ENCODE measurements at places on chromosomes 12 and 14.

GRCh38 chr12:12909995-12910420 is 18.6 kb downstream of the GPRC5A start:
- DNase-seq: no peak

- DNase-seq: no peak
Observed at GRCh38 chr14:94113073-94113472, 2.5 kb downstream of the IFI27 start.

DNA sequence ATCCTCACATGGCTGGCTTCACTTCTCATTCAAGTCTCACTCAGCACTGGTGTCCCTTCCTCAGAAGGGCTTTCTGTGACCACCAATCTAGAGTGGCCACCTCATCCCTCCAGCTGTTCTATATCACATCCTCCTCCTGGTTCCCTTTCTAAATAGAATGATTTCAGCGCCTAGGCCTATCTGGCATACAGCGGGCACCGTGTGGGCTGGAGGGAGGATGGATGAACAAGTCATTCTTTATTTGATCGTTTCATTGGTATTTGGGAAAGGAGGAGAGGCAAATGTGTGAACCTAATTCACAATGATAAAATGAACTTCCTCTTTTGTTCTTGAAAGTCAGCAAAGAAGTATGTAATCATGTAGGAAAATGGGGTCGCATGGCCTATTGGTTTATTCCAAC is 394.2 kb downstream of the DPF3 start:
- DNase-seq: no peak

- no peak for DNase-seq
Observed at GRCh38 chr12:12823300-12823699, 10.2 kb downstream of the DDX47 start.

DNA sequence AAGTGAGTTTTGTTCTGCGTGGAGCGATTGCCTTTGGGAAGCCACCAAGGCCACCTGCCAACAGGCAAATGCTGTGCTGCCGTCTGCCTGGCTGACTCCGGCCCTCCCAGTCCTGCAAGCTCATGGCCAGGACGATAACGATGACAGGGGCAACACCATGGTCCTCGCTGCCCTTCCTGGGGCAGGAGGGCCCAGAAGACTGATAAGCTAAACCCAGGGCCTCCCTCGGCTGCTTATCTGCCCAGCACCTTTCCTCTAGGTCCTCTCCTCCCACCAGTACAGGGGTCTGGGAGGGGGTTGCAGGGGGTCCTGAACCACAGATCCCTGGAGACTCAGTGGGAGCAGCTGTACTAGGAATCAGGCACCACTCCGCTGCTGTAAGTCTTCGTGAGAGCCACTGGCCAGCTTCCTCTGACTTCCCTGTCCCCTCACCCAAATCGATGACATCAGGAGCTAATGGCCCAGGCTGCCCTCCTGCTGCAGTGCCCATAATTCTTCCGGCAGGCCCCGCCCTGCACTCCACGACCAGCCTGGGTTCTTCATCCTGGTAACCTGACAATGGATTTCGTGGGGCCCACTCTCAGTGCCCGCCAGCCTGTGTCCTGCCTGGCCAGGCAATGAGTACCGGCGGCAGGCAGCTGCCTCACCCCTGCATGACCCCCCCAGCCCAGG is 5.1 kb downstream of the ANKRD9 start:
- no peak for DNase-seq

- DNase-seq: no peak
Observed at GRCh38 chr12:8655421-8655820, 7.2 kb downstream of the MFAP5 start.

DNA sequence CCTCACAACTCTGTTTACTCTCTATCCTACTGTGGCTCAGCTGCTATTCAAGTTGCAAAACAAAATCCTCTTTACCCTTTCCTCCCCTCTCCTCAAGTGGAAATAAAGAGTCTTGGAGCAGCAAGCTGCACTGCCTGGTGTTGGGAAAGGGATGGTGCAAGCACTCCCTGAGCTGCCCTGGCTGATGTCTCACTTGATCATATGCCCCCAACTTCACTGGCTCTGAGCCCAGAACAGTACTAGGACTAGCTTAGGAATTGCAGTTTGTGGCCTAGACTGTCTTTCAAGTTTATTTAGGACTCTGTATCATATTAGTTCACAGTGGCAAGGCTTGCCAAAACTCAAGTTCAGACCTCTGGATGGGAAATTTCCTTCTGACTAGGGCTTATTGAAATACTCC is 1683.8 kb upstream of the SEL1L start:
- DNase-seq: no peak

DNA sequence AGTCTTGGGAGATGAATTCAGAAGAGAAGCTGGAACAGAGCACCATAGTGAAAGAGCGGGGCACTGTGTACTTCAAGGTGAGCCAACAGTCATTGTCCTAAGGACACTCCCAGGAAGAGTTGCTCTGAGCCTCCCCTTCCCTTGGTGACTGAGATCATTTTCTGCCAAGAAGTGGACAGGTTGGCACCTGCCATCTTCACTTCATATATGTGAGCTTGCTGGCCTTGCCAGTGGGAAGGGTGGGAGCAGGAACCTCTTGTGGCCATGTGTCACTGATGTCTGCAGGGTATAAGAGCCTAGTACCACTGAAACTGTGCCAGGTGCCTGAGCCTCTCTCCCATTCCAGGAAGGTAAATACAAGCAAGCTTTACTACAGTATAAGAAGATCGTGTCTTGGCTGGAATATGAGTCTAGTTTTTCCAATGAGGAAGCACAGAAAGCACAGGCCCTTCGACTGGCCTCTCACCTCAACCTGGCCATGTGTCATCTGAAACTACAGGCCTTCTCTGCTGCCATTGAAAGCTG is 5.3 kb downstream of the FKBP4 start:
- no peak for DNase-seq

DNA sequence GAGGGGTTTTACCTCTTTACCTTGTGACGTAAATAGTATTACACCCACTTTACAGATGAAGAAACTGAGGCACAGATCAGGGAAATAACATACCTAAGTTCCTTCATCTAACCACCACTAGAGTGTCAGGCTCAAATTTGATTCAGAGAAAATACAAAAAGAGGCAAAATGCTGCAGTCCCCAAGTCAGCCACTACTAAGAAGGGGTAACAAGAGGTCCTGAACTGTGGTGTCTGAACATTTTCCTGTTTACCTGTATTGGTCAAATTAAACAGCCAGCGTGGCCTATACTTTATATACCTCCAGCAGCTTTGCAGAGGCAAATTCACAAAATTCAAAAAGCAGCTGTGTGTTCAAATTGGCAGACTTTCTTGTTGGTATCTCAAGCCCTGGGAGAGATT is 92.0 kb downstream of the TBX5 start:
- no peak for DNase-seq

DNA sequence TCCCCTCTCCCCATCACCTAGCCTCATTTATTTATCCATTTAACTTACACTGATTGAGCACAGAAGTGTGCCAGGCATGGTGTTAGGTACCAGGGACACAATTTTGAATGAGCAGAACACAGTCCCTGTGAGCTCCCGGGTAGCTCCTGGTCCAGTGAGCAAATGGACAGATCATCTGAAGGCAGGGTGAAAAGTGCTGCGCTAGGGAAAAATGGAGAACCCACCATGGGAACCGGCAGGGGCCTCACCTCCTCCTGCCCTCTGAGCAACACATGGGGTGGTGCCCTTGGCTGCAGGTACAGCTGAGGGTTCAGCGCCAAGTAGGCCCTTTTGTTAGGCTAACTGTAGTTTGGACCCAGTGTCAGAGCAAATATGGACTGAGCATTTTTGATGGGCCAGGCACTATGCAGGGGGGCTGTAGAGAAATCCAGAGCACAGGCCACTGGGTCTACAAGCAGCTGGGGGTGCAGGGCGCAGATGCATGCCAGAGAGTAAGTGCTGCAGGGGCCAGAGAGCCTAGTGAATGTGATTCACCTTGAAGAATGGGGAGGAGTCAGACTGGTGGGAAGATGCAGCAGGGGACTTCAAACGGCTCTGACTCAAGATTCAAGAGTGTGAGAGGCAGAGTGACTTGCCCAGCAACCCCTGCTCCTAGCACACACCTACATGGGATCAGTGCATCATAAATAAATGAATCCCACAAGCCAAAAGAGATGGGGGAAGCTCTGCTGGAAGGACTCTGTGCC is 28.2 kb downstream of the LTBP2 start:
- no peak for DNase-seq

DNA sequence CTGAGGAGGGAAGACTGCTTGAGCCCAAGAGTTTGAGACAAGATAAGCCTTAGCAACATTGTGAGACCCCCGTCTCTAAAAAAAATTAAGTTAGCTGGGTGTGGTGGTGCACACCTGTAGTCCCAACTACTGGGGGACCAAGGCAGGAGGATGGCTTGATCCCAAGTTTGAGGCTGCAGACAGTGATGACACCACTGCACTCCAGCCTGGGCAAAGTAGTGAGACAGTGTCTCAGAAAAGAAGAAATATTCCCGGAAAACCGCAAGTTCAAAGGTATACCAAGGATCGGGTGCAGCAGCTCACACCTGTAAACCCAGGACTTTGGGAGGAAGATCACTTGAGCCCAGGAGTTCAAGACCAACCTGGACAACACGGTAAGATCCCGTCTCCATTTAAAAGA is 5.8 kb downstream of the PTGES3 start:
- DNase-seq: no peak

GRCh38 chr12:115941362-115941761 is 336.1 kb downstream of the MED13L start:
- DNase-seq: no peak

DNA sequence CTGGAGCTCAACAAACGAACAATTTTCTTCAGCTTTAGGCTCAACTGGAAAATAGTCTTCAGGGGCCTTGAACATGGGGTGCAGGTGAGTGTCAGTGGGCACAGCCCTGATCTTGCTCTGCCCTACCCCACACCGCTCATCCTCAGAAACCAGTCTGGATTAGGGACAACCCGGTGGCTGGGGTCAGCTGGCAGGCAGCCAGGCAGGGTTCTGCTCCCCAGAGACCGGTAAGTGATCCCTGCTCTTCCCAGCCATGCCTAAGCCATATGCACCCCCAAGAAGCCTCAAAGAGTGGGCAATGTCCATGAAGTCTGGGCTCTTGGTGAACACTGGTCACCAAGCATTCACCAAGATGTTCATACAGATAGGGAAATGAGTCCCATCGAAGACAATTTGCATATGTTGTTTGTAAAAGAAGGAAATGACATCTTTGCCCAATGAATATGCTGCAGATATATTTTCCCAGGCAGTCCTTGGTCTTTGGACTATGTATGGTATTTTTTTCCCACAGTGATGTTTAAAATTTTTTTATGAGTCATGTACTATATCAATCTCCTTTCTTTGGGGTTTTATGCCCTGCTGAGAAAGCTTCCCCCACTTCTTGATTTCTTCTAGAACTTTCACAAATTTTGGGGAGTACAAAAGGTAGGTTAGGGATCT is 63.9 kb upstream of the VASH1 start:
- no peak for DNase-seq

DNA sequence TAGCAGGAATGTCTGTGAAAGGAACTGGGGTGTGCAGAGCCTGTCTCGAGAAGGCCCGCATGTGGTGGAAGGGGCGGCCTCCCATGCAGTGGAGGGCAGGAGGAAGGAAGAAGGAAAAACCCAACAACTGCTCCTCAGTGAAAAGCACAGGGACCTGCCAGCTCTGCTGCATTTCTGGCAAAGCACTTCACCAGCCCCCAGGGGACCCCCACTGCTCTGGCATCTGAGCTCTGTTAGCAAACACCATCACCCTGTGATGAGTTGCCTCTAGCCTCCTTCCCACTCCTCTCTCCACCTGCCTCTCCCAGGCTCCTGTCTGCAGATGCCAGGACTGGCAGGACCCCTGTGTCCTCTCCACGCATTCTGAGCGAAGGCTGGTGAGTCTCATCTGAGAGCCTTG is 69.0 kb upstream of the DDX11 start:
- DNase-seq: no peak

DNA sequence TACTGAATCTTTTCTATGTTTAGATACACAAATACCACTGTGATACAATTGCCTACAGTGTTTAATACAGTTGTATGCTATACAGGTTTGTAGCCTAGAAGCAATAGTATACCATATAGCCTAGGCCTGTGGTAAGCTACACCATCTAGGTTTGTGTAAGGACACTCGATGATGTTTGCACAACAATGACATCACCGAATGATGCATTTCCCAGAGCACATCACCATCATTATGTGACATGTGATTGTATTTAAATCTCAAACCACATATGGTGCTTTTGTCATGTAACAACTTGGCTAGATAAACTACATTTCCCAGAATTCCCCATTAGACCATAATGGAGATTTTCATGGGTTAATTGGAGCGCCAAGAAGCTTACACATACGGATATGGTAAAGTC is 128.4 kb upstream of the CPNE8 start:
- no peak for DNase-seq

DNA sequence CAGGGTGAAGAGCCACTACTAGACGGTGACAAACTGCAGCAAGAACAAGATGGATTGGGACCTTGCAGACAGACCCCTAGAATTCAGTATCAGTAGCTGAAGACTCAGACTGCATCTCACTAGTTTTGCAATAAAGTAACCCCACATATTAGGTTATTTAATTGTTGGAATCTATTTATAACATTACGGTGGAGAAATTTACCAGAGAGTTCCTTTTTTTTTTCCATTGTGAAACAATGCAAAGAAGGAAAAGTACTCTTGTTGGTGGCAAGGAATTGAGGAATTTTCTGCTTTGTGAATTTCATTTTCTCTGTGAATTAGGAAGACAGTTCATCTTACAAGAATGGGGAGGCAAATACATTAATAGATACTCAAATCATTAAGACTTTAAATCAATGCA is 185.7 kb upstream of the PPFIA2 start:
- no peak for DNase-seq

DNA sequence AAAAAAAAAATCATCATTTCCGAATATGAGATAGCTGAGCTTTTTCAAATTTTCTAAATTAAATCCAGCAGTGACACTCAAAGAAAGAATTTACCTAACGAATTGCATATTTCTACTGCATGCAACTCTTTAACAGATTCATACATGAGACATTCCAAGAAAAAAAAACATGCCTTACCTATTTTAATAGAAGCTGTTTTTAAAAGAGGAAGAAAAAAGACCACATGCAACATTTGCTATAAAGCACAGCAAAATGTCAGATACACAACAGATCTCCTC is 18.5 kb downstream of the CORO1C start:
- DNase-seq: no peak

- DNase-seq: no peak
Observed at GRCh38 chr12:49461221-49461620, 77.6 kb upstream of the KCNH3 start.

- DNase-seq: no peak
Observed at GRCh38 chr12:14834509-14834908, 8.8 kb downstream of the ART4 start.

GRCh38 chr12:12720672-12721161 is 3.5 kb downstream of the CDKN1B start:
- DNase-seq: no peak

- no peak for DNase-seq
Observed at GRCh38 chr14:106507354-106507753, 981.0 kb downstream of the TMEM121 start.

- no peak for DNase-seq
Observed at GRCh38 chr12:104673696-104674482, 217.1 kb downstream of the CHST11 start.

GRCh38 chr14:95018821-95019220 is 138.5 kb downstream of the DICER1 start:
- DNase-seq: no peak

GRCh38 chr14:104475256-104475655 is 104.3 kb upstream of the C14orf180 start:
- no peak for DNase-seq

GRCh38 chr12:63942464-63943241 is 98.2 kb downstream of the SRGAP1 start:
- DNase-seq: no peak

- no peak for DNase-seq
Observed at GRCh38 chr14:46488374-46488773, 163.2 kb downstream of the RPL10L start.

Data from CD8-positive, alpha-beta T cell (primary cell).